ENCODE measurements at places on chromosomes 4 and X.

- no peak for DNase-seq
Observed at GRCh38 chr4:148448141-148448540, 5.9 kb upstream of the NR3C2 start.

GRCh38 chr4:157576671-157577217, 356.2 kb downstream of the GRIA2 start:
- DNase-seq, result no peak

GRCh38 chrX:46912603-46913491, 626 bp downstream of the JADE3 start:
- DNase-seq, result no peak

DNA sequence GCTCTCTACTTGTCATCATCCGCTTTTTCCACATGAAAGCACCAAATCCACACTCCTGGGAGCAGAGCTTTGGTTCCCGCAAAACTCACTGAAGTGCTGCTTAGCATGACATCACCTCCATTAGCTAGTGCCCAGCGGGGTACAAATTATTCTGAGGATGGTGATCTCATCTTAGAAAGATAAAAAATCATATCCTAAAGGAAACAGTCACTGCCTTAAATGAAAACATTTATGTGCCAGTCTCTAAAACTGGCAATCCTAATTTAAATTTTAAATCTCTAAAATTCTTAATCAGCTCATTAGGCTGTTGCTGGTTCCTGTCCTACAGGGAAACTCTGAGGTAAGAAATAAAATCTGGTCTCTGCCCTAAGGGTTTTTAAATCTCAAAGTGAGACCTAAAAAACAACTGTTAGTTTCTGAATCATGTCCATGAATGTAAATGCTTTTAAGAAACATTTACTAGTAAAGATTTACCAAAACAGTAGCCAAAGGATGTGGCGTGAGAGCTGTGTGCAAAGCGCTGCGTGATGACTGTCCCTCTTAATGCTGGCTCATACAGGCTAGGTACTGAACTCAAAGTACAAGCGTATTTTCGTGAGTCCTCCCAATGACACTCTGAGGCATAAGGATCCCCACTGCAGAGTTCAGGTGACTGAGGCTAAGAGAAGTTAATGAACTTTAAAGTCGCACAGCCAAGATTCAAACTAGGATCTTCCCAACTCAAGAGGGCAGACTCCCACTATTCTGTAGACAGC, 4.5 kb downstream of the CASP3 start:
- DNase-seq, result no peak

DNA sequence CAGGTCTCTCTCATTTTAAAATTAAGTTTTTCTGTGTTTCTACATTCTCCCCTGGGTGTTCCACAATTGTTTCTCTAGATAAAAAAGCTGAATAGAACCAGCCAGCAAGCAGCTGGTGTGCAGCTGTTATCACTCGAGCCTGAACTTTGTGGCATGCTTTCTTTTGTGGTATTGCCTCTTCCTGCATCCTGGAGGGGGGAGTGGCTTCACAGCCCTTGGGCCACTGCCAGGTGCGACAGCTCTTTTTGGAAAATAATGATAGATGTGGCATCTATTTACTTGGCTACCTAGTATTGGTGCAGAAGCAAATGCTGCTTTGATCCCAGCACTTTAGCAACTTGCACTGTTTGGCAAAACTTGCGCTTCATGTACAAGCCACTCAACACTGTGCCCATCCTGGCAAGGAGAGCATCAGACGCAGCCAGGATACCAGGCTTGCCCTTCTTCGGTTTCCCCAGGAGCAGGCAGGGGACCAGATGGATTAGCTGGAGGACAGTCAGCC, 69.4 kb downstream of the HMGB2 start:
- no peak for DNase-seq

DNA sequence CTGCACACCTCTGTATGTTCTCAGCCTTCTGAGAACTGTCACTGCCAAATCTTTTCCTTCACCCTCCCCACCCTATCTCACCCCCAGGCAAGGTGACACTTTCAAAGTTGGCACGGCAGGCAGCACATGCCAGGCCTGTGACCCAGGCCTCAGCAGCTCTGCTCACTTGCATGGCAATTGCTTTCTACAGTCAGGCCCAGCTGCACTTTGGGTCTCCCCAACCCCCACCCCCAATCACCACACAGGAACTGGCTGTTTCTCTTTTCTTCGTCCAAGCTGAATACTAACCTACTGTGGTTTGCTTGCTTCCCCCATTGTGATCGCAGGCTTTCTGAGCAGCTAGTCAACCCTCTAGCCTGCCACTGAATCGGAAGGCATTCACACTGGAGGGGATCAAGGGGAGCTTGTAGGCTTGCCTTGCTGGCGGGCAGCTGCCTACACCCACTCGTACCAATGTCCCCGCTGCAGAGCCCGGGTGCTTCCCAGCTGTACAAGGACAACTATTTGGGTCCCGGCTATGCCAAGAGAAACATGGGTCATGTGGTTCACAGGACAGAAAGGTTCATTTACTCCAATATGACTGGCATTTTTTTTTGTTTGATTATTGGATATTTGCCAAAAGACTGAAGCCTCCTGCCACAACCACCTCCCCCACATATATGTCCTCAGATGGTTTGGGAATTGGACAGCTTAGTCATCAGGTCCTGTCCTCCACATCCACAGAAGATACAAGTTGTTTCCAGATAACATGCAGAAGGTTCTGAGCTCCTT, 28.1 kb downstream of the SLC25A43 start:
- DNase-seq, result no peak

- DNase-seq, result no peak
Observed at GRCh38 chr4:182928061-182928460, 10.9 kb upstream of the DCTD start.

GRCh38 chr4:31193521-31193920, 473.4 kb downstream of the PCDH7 start:
- no peak for DNase-seq

GRCh38 chr4:101885574-101885973, 95.0 kb downstream of the BANK1 start:
- no peak for DNase-seq

GRCh38 chr4:6999172-7000086, 43.7 kb upstream of the TADA2B start:
- no peak for DNase-seq

DNA sequence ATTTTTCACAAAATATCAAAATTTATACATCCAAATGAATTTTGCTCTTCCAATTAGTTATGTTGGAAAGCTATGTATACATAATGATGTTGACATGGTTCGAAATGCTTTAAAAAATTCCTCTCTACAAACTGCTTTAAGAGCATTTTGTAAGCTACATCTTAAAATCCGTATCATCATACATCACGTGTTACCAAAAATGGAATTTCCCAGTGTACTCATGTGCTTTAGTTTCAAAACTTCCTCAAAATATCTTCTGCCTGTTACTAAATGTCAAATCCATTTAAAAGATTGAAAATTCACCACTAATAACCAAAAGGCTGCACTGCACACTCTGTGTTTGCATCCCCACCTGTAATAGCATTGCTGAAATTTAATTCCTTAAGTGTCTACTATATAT, 87.9 kb downstream of the WDFY3 start:
- no peak for DNase-seq

DNA sequence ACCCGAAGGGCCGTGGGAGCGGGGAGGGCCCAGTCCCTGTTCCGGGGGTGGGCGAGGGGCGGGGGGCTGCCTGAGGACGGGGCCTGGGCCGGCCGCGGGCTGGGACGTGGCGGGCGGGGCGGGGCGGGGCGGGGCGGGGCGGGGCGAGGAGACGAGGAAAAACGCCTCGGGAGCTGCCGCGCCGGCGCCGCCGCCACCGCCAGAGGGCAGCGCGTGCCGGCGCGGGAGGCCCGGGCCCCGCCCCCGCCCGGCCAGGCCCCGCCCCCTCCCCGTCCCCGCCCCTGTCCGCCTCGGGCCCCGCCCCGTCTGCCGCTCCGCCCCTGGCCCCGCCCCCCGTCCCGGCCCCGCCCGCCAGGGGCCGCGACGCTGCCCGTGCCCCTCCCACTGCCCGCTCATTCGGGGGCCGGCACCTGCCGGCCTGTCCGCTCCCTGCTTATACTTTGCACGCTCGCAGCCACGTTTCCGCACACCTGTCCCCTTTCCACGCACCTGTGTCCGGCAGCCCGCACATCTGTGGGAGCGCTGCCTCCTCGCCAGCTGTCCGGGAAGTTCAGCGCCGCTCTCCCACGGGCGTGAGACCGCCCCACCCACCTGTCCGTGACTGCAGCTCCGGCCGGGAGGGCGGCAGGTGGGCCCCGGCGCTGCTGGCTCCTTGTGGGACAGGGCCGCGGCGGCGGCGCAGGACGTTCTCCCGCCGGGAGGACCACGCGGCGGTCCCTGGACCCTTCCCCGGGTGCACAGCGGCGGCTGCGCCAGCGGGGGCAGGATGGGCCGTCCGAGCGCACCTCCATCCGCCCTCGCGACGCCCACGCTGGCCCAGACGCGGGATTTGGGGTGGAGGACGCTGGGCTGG, 1.7 kb upstream of the FGFRL1 start:
- DNase-seq, result peak; percentile 48

DNA sequence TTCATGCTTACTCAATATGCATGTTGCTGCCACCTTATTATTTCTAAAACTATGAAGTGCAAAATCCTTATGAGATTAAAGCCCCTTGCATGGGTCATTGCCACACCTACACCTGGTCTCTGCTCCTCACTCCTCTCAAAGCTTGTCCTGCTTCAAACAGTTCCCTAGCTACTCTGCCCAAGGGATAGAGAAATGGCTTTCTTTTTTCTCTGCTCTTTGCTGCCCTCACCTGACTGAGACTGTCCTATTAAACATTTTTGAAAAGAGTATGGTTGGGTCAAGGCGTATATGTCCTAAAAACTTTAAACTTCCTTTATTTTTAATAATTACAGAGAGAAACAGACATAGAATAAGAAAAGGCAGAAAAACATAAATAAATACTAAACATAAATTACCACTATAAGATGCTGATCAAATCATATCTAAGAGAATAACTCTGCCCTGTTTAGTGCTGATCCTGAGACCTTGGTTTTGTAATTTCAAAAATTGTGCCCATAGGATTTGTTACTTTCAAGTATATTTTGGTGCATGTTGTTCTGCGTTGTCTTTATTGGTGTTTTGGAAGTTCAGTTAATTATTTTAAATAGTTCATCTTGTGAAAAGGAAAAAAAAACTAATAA, 704.9 kb upstream of the PABPC4L start:
- DNase-seq, result no peak

GRCh38 chrX:68684919-68685304, 37.4 kb downstream of the STARD8 start:
- no peak for DNase-seq

- no peak for DNase-seq
Observed at GRCh38 chr4:112343330-112344080, 46.3 kb downstream of the ALPK1 start.

DNA sequence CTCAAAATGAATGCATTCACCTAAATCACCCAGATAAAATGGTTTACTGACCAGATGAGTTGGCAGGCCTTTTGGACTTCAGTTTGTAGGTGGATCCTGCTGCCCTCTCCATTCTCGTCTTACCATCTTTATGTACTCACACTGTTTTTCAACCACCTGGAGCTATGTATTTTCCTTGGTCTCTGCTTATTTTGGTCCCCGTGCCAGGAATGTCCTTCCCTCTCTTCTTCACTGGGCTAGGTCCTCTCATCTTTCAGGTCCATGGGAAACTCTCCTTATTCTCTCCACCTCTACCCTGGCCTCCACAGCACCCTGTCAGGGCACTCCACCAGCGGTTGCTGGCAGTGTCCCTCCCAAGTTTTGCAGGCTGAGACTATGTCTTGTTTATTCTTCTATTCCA, 2.6 kb downstream of the GPRIN3 start:
- DNase-seq, result no peak

DNA sequence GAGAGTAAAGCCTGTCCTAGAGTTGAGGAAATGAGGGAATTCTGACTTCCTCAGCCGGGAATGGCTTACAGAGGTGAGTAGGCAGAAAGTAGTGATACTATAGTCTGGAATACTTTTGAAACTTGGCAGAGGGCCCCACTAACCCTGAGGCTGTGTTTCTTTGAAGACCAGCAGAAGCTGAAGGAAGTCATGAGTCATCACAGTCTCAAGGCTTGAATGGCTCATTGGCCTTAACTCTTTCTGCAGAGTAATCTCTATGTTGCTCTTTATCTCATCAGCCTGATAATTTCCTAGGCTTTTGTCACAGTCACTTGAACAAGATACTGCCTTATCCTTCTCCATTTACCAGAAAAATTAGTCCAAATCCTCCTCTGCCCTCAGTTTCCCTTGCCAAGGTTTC, 80.8 kb downstream of the ANKRD50 start:
- no peak for DNase-seq

- DNase-seq, result no peak
Observed at GRCh38 chr4:2451821-2452785, 16.8 kb upstream of the RNF4 start.

DNA sequence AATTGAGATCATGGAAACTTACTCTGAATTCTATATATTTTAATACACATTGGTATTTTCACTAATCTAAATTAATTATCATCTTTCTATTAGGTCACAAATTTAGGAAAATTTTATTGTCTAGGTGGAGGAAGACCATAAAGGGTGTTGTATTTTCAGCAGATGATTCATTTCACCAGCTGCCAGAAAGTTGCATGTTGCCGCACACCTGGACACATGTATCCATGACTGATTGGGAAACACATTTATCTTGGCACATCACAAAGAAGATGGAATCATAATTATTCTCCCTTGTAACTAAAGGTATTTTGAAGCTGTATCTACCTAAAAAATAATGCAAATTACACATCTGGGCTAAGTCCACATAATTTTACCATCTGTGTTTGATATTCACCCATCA, 33.1 kb downstream of the SLC7A11 start:
- DNase-seq, result no peak

GRCh38 chr4:108519911-108520601, 100.3 kb upstream of the RPL34 start:
- DNase-seq, result no peak

GRCh38 chr4:33071535-33071934, 2351.4 kb downstream of the PCDH7 start:
- no peak for DNase-seq

- DNase-seq, result no peak
Observed at GRCh38 chr4:24236120-24236519, 346.3 kb upstream of the PPARGC1A start.

DNA sequence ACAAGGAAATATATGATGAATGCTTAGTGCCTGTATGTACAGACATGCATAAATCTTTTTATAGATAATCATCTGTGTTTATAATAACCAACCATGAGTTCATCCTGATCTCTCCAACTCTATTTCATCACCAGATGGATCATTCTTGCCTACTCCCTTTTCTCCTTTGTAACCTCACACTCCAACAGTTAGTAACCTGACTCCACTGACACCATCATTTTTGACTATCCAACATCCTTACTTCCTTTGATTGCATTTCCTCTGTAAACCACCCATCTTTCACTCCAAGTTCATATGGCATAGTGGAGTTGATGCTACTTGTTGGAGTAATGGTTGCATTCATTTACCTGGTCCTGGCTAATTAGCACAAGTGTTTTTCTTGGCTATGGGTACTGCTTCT, 170.6 kb downstream of the ZNF330 start:
- no peak for DNase-seq

- no peak for DNase-seq
Observed at GRCh38 chrX:80747832-80748231, 61.8 kb downstream of the BRWD3 start.

GRCh38 chr4:8182294-8182693, 16.8 kb upstream of the SH3TC1 start:
- DNase-seq, result no peak

Data from stimulated activated CD8-positive, alpha-beta memory T cell treated with anti-CD3 and anti-CD28 coated beads, Interleukin-7, amount 100 ng/mL, for 24 hours (primary cell).